NCI-H2171 (cell line): ENCODE measurements at places on chromosomes 3 and 15.
A peak's percentile ranks its signal among the peaks of the same experiment; 100 is the strongest.

GRCh38 chr3:113273604-113274378, 62.4 kb downstream of the BOC start:
- no peak for DNase-seq

DNA sequence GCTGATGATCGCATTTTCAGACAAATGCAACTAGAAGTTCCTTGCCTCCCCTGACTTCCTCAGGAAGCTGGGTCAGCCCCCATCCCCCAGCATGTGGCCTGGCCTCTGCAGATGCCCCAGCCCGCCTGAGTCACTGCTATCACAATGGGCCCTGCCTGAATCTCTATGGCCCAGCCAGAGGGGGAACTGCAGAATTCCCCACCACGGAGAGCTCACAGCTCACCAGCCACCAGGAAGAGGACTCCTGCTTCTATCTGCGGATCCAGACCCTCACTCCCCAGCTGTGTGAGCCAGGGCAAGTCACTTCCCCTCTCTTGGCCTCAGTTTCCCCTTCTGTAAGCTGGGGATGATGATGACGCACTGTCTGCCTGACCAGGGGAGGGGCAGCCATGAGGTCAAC, 6.9 kb downstream of the PLXND1 start:
- DNase-seq: no peak

DNA sequence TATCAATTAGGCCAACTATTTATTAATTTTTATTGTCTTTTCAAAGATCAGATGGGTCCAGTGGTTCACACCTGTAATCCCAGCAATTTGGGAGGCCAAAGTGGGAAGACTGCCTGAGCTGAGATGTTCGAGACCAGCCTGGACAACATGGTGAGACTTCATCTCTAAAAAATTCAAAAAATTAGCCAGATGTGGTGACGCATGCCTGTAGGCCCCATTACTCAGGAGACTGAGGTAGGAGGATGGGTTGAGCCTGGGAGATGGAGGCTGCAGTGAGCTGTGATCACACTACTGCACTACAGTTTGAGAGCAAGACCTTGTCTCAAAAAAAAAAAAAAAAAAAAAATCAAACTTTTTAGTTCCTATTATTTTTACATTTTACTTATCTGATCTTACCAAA, 8.2 kb downstream of the AP3S2 start:
- DNase-seq: no peak

DNA sequence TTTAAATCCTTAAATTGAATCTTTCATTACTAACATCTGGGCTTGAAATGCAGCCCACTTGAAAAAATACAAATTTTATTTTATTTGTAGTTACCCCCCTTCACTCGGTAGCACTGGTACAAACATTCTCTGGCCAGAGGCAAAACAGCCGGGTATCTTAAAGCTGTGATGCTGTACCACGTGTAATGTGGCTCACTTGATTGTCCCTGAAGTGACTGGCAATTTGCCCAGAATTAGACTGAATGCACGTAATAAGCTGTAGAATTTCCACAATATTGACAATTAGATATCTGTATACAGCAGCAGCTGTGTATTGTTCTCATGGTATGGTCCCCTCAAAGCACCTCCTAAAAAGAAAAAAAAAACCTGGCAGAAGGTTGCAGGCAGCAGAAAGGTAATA, 192.8 kb upstream of the TBC1D5 start:
- DNase-seq: peak; percentile 15

DNA sequence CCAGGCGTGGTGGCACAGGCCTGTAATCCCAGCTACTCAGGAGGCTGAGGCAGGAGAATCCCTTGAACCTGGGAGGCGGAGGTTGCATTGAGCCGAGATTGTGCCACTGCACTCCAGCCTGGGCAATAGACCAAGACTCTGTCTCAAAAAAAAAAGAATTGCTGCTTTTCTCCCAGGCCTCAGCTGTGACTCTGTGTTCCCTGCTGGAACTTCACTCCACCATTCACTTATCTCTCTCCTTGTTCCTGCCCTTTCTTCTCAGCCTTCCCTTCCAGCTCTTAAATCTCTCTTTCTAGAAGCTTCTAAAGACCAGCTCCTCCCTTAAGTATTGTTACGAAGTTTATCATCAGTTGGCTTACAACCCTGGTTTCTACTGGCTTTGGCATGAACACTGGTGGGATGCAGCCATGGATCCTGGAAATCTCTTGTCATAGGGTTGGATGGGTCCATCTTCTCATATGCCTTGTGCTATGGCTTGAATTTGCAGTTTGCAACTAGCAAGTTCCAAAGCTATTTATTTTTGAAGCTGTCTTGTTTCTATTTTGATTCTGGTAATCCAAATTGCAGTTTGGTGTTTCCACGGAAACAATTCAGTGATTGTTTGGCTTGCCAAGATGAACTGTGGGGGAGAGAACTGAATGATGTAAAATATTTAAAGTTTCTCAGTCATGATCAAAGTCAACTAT, 10.5 kb downstream of the C3orf62 start:
- DNase-seq: no peak

DNA sequence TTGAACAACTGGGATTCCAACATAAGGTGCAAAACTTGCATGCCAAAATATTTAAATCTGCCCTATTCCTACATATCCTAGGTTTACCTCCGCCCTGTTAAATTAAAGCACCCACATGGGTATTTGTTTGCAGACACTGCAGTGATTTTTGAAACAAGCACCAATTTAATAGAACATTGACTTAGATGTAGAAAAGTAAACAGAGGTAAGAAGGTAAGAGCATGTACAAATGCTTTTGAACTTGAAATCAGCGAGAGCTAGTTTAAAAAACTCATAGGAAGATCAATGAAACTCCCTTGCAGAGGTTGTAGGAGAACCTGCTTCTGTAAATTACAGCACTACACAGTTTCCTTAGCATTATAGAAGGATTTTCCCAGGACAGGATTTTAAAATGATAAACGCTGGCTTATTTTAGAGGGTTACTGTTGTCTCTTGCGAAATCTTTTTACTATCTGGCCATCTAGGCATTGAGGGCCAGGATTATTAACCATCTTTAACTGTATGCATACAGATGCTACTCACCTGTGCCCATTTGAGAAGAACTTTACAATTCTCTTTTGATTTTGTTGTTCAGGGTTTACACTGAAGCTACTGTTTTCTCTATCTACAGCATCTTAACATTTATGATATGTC, 284.8 kb downstream of the FEZF2 start:
- no peak for DNase-seq

DNA sequence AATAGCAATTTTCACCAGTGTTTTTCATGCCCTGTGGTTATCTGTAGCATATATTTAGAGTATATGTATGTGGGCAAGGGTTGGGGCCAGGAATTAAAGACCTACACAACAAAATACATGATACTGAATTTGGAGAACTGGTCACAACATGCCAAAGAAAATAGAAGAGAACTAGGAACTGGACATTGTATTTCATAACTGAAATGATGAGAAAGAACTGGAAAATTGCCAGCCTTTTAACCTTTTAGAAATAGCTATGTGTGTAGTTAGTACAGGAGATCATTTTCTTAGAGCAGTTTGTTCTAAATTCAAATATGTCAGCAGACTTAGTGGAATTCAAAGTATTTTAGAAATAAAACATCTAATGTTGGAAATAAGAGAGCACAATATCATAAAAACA, 227.1 kb upstream of the CGNL1 start:
- no peak for DNase-seq

GRCh38 chr15:69751147-69751546, 298.5 kb downstream of the RPLP1 start:
- no peak for DNase-seq

DNA sequence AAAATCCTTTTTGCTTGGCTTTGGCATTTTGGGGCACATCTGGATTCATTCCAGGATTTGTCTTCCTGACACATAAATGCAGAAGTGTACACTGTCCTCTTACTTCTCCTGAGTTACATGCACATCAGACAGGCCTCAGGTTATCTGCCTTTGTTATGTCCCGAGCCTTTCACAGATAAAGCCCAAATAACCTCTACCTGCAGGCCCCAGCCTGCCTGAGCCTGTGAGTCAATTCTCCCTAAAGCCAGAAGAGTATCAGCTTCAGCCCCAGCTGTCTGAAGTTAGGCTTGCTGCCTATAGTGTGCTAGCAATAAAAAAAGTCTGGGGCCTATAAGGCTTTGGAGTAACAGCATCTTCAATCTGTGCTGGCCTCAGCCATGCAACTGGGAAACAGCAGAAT, 17.7 kb upstream of the GSK3B start:
- DNase-seq: peak; percentile 72

- peak; percentile 20 for DNase-seq
Measured at GRCh38 chr15:73809728-73810501, 56.8 kb upstream of the INSYN1 start.

DNA sequence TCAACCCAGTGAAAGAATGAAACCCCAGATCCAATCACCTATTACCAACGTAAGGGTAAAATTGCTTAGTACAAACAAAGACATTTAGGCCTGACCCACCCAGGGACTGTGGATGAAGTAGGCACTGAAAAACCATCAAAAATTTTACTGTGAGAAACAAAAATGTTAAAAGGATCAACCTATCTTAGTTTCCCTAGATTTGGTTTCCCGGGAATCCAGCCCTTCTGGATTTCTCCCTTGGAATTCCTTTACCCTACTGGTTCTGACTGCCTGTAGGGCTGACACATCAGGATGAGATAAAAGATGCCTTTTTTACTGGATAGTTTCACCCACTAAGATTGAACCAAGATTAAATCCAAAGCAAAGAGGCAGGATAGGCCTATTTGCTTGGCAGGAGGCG, 102.7 kb downstream of the SCAPER start:
- DNase-seq: no peak

GRCh38 chr15:91465696-91466095, 365.6 kb downstream of the SV2B start:
- peak; percentile 87 for DNase-seq

- DNase-seq: peak; percentile 32
Measured at GRCh38 chr15:99566157-99566897, 543 bp downstream of the MEF2A start.

DNA sequence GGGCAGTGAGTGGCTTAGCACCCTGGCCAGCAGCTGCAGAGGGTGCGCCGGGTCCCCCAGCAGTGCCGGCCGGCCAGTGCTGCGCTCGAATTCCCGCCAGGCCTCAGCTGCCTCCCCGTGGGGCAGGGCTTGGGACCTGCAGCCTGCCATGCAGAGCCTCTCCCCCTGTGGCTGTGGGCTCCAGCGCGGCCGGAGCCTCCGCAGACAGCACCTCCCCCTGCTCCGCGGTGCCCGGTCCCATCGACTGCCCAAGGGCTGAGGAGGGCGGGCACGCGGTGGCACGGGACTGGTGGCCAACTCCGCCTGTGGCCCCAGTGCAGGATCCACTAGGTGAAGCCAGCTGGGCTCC, 386.3 kb downstream of the CNTN4 start:
- no peak for DNase-seq

- DNase-seq: no peak
Measured at GRCh38 chr15:94324835-94325767, 93.7 kb downstream of the MCTP2 start.

- no peak for DNase-seq
Measured at GRCh38 chr15:90011705-90012104, 10.6 kb downstream of the ZNF710 start.

DNA sequence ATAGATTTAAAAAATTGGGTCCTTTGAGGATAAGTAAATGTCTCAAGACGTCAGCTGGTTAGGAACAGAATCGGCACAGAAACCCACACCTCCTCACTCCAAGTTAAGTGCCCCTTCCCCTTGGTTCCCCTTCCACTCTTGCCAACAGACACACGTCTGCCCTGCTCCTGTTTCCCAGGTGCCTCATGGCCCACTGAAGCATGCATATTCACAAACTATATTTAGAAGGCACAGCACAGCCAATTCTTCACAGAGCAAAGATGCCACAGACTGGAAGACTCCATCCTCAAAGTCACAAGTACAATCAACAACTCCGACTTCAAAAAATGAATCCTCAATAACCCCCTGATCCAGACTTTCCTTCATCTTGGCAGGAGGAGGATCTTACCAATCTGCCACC, 295.4 kb upstream of the NR2F2 start:
- no peak for DNase-seq

GRCh38 chr15:66787489-66787871, 85.4 kb downstream of the SMAD6 start:
- no peak for DNase-seq

DNA sequence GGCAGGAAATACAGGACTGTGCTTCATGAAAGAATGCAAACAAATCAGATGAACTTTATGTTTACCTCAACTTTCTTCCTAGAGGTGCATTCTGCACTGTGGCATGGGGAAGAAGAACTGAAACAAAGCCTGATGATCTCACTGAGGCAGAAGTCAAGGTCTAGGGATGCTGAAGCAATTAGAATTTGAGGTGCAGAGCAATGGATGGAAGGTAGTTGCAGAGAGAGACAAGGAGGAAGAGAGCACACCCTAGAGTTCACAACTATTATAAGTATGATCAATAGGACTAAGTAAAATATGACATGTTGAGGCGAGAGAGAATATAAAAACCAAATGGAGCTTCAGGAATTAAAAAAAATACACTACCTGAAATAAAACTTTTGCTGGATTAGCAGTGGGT, 420.1 kb downstream of the EDEM1 start:
- DNase-seq: no peak

DNA sequence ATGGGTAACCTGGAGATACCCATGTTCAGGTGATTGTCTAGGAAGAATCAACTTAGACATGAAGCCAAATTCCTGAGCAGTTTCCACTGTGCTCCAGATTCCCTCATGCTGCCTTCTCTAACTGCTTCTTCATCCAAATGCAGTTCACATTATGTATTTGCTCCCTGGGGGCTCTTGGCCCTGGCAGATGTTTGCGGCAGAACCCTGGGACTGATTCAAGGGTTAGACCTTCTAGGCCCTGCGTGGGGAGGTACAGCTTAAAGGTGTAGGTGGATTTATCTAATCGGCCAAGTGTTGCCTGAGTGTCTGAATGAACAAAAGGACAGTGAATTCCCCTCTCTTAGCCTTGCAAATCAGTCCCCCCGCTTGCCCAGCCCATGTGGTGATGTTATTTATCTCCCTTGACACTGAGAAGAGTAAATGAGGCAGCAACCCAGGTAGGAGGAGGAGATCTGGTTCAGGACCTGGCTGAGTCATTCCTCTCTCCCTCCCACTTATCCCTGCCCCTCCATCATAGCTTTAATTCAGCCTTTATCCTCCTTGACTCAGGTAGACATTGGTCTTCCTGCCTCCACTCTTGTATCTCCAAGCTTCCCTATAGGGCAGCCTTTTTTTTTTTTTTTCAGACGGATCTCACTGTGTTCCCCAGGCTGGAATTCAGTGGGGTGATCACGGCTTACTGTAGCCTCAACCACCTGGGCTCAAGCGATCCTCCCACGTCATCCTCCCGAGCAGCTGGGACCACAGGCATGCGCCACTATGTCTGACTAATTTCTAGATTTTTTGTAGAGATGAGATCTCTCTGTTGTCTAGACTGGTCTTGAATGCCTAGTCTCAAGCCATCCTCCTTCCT, 54.8 kb downstream of the MAGEF1 start:
- DNase-seq: peak; percentile 18

GRCh38 chr3:42588625-42589024, 2.0 kb upstream of the SS18L2 start:
- no peak for DNase-seq
